ENCODE measurements at places on chromosomes 13 and 19. TPM values are rescaled to one million over a fixed set of nuclear protein-coding genes. Genes with fewer than 3 reads are reported as not detected.

TLE6 gene
- 11.0 TPM for polyA plus RNA-seq

VSTM2B gene
- 0.51 TPM for polyA plus RNA-seq

TTC9B gene
- 0.19 TPM for polyA plus RNA-seq

ZSCAN4 gene
- not detected for polyA plus RNA-seq

PDX1 gene
- polyA plus RNA-seq = not detected

ZNF90 gene
- 17.8 TPM for polyA plus RNA-seq

IGFL3 gene
- not detected for polyA plus RNA-seq

GRIN2D gene
- polyA plus RNA-seq = 0.39 TPM

LIG4 gene
- polyA plus RNA-seq = 15.7 TPM

SLC1A6 gene
- 0.60 TPM for polyA plus RNA-seq

RPS15 gene
- 913 TPM for polyA plus RNA-seq

Measured in right renal pelvis (tissue), 4 donors.